Kidney (tissue), 22 donors: ENCODE measurements at places on chromosomes 12 and 14. TPM values are rescaled to one million over a fixed set of nuclear protein-coding genes. Genes with fewer than 3 reads are reported as not detected.

LPAR5 gene
- total RNA-seq, result 4.9 TPM

GRCh38 chr14:26622611-26623010 lies 24.8 kb upstream of the NOVA1 start:
- no peak for DNase-seq

- no peak for DNase-seq
Observed at GRCh38 chr12:51005671-51006070, 20.5 kb downstream of the SLC11A2 start.

DNA sequence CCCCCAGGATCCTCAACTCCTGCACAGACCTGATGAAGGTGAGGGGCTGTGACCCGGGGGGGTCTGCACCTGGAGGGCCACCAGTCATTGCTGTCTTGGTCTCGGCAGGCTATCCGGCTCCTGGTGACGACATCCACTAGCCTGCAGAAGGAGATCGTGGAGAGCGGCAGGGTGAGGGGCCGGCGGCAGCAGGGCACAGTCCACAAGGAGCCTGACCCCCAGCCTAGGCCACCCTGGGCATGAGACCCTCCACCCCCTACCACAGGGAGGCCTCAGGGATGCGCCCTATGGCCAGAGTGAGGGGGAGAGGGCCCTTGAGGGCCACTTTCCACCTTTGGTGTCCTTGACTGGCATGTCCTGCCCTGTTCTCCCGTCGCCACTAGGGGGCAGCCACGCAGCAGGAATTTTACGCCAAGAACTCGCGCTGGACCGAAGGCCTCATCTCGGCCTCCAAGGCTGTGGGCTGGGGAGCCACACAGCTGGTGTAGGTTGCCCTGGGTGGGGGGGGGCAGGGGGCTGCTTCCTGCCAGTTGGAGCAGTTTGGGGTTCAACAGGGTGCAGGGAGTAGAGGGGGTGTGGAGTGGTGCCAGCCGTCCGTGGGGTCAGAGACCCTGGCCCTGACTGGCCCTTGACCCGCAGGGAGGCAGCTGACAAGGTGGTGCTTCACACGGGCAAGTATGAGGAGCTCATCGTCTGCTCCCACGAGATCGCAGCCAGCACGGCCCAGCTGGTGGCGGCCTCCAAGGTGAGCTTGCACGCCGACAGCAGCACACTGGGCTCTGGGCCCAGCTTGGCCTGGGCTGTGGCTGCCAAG lies 25.0 kb downstream of the HIP1R start:
- DNase-seq, result peak; percentile 90

DNA sequence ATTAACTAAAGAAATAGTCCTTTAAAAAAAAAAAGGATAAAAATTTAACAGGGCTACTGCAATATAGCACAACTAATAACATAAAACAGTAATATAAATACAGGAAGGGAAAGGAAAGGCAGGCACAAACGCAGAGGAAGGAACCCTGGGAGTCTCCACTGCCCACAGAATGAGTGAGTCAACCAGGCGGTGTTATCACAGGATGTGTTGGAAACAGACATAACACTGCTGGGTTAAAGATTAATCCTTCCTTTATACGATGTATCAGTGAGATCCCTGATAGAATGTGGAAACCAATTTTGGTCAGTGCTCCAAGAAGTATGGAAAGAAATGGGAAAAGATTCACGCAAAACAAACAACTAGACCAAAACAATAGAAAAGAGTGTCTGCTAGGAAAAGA lies 47.9 kb downstream of the FGD6 start:
- peak; percentile 26 for DNase-seq

KRT84 gene
- not detected for total RNA-seq
